Epithelial cell of prostate (primary cell): ENCODE measurements at places on chromosomes 12 and 14.

DNA sequence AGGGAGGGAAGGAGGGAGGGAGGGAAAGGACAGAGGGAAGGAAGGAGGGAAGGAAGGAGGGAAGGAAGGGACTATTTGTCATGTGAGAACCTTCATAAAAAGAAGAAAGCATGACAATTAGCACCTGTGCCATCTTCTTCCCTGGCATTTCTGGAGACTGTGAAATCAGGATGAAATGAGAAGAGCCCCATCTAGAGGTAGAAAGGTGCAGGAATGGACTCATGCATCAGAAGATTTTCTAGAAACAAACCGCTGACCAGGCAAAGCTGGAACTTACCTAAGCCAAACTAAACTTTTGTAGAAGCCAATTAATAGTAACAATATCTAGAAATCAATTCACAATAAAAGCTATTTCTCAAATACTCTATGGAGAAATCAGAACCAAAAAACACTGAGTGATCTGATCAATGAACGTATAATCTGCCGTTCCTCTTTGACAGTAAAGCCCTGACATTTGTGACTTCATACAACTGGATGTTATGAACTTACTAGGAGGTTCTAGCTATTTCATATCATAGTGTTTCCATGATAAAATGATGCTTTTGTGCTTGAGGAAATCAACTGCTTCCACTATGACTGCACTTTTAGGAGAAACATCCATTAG is 24.4 kb upstream of the CRACR2A start:
- no peak for DNase-seq

- DNase-seq = peak; percentile 72
These were observed 8.5 kb upstream of the PTPRB start for GRCh38 chr12:70645494-70646317.

DNA sequence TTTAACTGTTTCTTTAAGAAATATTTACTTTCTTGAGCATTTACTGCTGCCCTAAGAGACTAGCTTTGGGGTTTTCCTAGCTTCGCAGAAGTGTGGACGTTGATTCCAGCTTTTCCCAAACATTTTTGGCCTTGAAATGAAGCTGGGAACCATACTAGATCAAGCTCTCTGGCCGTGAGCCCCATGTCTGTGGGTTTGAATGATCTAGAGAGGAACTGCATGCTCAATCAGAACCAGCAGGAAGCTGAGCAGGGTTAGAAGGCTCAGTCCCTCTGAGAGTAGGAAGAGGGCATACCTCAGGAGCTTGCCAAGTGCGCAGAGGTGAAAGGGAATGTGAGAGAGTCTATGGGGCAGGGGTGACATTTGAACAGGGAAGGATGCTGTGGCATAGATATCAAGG is 292.1 kb downstream of the CACNA1C start:
- DNase-seq = no peak

- no peak for DNase-seq
These were observed 9.1 kb downstream of the PRKCH start for GRCh38 chr14:61330511-61330910.

DNA sequence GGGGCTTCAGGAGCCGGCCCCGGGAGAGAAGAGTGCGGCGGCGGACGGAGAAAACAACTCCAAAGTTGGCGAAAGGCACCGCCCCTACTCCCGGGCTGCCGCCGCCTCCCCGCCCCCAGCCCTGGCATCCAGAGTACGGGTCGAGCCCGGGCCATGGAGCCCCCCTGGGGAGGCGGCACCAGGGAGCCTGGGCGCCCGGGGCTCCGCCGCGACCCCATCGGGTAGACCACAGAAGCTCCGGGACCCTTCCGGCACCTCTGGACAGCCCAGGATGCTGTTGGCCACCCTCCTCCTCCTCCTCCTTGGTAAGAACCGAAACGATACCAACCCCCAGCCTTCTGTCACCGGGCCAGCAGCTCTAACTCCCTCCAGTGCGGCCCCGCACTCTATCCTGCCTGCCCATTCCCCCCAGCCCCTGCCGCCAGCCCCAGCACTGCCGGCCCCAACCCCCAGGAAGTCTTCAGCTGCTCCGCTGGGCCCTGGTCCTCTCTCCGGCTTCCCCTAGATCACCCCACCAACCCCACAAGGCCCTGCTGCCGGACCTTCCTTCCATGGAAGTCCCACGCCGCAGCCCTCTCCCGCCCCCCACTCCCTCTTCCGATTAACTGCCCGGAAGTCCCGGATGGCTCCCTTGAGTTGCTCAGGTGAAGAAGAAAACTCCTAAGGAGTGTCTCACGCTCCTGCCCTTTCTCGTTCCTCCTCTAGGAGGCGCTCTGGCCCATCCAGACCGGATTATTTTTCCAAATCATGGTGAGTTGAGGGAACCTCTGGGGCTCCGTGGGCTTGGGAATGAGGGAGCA is 693 bp downstream of the LRP10 start:
- no peak for DNase-seq

- no peak for DNase-seq
These were observed 6.4 kb upstream of the SLC25A3 start for GRCh38 chr12:98587084-98587483.

DNA sequence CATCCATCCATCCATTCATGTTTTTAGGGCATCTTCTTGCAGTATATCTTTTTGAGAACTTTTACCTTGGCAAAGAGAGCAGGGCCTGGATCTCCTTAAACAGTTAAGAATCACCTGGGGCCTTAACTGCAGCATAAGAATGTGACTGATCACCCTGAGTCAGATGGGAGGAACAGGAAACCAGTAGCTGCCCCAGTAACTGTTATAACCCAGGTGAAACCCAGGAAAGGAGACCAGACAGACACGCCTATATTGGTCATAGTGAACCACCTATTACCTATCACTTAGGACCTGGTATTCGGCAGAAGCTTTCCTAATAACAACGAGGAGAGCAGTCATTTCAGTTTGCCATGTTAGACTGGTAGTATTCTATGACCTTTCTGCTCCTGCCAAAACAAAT is 43.4 kb upstream of the NR2C1 start:
- peak; percentile 98 for DNase-seq

DNA sequence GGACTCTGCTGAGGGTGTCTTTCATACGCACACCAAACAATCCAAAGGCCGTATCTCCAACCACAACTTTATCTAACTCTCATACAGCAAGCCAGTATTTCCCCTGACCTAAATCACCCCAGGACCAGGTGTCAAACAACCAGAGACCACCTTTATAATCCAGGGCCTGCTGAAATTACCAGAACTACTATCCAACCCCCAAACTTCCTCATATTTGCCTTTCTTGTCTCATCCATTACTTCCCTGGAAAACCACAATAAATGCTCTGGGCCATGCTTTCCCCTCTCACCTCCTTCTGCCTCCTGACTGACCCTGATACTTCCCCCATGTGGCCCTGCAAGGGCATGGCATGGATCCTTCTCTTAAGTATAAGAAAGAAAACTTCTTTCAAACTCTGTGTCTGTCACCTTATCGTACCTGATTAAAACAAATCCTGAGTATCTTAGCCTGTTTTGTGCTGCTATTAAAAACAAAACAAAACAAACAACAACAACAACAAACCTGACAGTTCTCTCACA is 44.7 kb upstream of the CRACR2A start:
- no peak for DNase-seq

DNA sequence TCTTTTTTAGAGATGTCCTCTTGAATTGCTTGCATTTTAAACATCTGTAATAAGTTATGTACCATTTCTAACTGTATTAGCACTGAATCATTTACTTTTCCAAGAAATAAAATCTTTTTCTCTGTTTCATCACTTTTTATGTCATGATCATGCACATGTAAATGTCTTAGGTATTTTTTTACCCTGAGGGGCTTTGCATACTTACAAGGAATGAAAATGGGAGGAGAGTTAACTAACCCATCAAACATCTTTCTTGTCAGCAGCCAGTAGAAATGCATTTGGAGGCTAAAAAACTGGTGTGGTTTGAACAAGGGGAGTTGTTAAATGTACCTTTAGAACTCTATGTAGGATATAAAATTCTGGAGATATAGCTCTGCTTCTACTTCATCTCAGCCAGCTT is 1080.3 kb downstream of the GALC start:
- DNase-seq = no peak

- no peak for DNase-seq
These were observed 69.0 kb downstream of the ZFP36L1 start for GRCh38 chr14:68723808-68724268.

GRCh38 chr12:50403001-50403440 is 2.3 kb downstream of the LARP4 start:
- DNase-seq = no peak

GRCh38 chr12:7158781-7159609 is 28.8 kb downstream of the CLSTN3 start:
- DNase-seq = no peak

- DNase-seq = no peak
These were observed 162.7 kb downstream of the PRKCH start for GRCh38 chr14:61484031-61484430.

- DNase-seq = no peak
These were observed 6.1 kb downstream of the KRT3 start for GRCh38 chr12:52789637-52790426.

- DNase-seq = no peak
These were observed 31.1 kb downstream of the SLC38A4 start for GRCh38 chr12:46794593-46795190.

GRCh38 chr14:22047115-22047514 is 373.5 kb upstream of the OR4E1 start:
- DNase-seq = peak; percentile 8

DNA sequence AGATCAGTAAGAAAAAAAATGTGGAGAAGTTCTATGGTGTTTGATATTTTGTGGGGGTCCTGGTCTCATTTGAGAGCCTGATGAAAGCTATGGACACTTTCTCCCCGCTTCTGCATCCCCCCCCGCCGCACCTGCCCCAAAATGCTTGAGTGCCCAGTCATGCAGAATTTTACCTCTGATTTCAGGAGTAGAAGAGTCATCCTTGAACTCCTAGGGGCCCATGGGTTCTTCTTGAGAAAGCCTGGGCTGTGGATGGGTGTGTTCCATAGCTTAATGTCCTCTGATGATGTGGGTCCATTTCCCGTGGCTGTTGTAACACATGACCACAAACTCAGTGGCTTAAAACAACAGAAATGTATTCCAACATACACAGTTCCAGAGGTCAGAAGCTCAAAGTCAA is 248.8 kb upstream of the PWP1 start:
- no peak for DNase-seq

DNA sequence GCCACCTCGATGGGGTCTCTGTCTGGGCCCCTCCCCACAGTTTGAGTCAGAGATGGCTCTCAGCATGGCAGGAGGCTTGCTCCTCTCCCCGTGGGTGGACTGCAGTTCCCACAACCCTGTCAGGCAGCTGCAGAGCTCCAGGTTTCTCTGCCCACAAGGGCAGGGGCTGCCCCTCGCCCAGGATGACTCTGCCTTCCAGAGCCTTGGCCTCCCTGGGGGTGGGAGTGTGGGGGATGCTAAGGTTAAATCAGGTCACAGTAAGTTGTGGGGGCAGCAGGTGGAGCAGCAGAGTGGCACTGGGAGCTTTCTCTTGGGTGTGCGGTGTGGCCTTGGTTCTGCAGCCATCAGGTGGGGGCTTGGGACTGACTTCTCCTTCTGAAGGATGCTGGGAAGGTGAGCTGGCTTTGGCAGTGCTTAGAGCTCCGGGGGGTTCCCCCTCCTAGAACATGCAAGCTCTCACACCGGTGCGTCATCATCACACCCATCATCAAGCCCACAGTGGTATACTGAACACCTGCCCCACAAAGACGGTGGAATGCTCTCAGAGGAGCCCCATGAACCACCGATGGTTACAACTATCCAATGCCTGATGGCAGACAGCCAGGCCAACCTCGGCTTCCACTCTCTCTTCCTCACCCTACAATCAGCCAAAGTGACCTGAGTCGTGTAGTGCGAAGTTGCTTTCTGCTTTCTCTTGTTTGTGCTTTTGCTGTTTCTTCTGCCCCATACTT is 39.7 kb downstream of the ERH start:
- no peak for DNase-seq

GRCh38 chr12:6842075-6842474 is 1.4 kb downstream of the GNB3 start:
- DNase-seq = no peak

GRCh38 chr12:124369827-124370378 is 75.0 kb downstream of the RFLNA start:
- no peak for DNase-seq

GRCh38 chr14:70472253-70473159 is 20.5 kb downstream of the ADAM21 start:
- no peak for DNase-seq

DNA sequence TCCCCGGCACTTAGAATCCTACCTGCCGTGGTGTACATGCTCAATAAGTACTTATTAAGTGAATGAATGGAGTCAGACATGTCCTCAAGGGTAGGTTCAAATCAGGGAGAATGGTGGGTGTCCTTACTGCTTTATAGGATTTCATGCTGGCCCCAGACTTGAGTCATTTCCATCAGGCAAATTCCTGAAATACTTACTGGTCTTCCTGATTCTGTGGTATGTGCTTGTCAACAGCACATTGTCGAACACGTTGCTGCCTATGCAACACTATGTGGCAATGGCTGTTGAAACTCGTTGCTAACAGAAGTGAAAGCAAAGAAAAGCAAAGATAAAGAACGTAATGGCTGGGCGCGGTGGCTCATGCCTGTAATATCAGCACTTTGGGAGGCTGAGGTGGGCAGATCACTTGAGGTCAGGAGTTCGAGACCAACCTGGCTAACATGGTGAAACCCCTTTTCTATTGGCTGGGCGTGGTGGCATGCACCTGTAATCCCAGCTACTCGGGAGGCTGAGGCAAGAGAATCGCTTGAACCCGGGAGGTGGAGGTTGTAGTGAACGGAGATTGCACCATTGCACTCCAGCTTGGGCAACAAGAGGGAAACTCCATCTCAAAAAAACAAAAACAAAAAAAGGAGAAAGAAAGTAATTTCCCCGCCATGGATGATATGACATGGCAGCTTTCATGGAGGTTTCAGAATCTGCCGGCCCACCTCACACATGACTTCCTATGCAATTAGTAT is 214.9 kb downstream of the ZFP36L1 start:
- peak; percentile 95 for DNase-seq

- DNase-seq = no peak
These were observed 735 bp upstream of the VASH1 start for GRCh38 chr14:76760331-76761135.

DNA sequence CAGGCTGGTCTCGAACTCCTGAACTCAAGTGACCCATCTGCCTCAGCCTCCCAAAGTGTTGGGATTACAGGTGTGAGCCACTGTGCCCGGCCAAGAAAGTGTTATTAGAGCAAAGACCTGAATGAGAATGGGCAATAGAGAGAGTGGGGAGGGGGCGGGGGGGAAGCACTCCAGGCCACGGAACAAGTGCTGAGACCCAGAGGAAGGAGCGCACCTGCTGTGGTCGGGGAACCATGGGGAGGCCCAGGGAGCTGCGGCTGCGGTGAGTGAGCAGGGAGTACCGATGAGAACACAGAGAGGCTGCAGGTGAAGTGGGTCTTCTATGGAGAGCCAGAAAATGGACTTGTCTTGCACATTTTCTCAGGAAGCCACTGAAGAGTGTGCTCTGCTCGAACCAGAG is 10.8 kb downstream of the SMIM41 start:
- no peak for DNase-seq

DNA sequence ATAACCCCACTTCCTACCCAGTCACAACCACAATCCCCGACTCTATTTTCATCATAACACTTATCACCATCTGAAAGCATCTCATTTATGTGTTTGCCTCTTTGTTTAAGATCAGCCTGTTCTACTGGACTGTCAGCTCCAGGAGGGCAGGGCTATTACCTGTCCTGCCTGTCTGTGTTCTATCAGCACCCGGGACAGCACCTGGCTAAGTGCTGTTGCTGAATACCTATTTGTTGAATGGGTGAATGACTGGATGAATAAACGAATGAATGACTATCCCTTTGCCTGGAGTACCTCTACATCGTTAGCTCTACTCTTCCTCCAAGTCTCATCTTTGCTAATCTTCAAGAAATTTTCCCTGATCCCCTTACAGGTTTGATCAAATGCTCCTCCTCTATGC is 69.0 kb downstream of the WSCD2 start:
- no peak for DNase-seq

GRCh38 chr12:113088971-113089756 is 32.6 kb downstream of the DTX1 start:
- no peak for DNase-seq
